NCI-H2029 treated with DMSO at 0.1 percent for 48 hours (cell line): ENCODE measurements at places on chromosomes 1 and 21.

DNA sequence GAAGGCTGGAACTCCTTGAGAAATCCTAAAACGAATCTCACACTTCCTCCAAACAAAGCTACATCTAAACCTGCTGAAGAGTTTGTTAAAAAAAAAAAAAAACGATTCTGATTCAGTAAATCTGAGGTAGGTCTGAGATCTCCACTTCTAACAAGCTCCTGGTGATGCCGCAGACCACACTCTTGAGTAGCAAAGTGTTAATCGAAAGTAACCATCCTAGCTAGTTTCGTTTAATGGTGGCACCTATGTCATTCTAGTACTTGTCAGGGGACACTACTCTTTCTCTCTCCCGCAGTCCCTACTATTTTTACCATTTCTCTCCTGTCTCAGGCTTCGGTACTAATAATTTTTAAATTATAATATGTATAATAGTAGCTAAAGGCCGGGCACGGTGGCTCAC, 2.1 kb downstream of the CLCC1 start:
- no peak for DNase-seq

- DNase-seq = no peak
Observed at GRCh38 chr1:113965703-113966412, 13.4 kb upstream of the OLFML3 start.

GRCh38 chr1:231971397-231972110, 345.0 kb downstream of the DISC1 start:
- no peak for DNase-seq

GRCh38 chr1:1080951-1081310, 6.8 kb upstream of the RNF223 start:
- DNase-seq = no peak

- DNase-seq = no peak
Observed at GRCh38 chr1:90924982-90925381, 96.9 kb downstream of the ZNF644 start.

GRCh38 chr1:204975568-204976235, 67.3 kb upstream of the CNTN2 start:
- DNase-seq = no peak

DNA sequence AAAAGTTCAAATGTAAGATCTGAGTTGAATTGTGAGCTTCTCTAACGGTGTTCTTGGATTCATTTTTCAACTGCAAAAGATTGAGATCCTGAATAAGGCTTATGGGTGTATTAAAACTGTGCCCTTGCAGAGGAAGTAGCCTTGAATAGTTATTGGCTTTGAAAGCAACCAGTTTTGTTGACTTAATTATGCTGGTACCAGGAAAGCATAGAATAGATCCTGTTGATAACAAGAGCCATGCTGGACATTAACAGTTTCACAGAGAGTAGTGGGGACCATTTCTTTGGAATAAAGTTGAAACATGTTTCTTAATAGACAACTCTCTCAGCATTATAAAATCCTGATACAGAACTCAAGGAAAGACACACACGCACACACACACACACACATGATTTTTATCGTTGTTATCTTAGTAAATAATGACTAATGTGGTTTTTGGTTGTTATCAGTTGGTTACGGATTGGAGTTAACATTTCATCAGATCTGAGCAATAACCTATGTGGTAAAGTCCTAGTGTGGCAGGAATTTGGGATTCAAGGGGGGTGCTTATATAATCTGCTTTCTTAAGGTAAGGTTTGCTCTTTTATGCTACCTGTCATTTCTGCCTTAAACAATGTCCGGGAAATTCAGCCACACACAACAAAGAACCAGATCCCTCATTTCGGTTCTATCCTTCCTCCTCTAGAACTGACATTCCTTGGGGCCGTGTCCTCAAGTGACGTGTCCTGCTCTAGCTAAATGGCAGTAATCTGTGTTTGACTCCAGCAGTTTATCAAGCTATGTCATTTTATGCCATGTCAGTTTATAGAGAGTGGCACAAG, 330.9 kb downstream of the CHRM3 start:
- no peak for DNase-seq
